Cardiac muscle cell (in vitro differentiated cells and primary cell): ENCODE measurements at places on chromosomes 6 and 20. TPM values are rescaled to one million over a fixed set of nuclear protein-coding genes. Genes with fewer than 3 reads are reported as not detected.

SPTLC3 gene
- total RNA-seq: 2.2 and 2.6 TPM in 2 replicates

DNA sequence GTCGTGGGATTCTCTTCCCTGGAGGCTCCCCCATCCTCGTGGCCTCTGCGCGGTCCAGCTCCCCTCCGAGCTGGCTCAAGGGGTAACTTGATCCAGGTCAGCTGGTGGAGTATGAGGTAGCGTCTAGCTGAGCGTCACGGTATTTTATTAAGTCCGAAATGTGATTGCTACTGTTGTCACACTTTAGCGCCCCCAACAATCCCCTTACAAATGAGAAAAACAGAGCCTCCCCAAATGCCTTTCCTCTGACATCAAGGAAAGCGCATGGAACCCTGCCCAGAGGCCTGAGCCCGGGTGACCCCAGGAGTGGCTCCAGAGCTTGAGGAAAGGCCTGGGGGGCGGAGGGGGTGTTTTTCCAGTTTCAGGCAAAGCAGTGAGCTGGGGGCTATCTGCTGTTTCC, 192.4 kb downstream of the ZMYND8 start:
- no peak for DNase-seq
- no peaks in the 10 kb centered on the region for H3K4me1 ChIP-seq
- H3K27ac ChIP-seq: no peak overlapping the region
- peaks cover 30% of the 10 kb centered on the region for H3K27me3 ChIP-seq
- H3K4me3 ChIP-seq: no peak overlapping the region
- H3K36me3 ChIP-seq: no peaks in the 10 kb centered on the region

GRCh38 chr6:37704923-37705238, 7.2 kb upstream of the MDGA1 start:
- peak overlapping the region; percentile 71 for H3K27ac ChIP-seq
- no peaks in the 10 kb centered on the region for H3K36me3 ChIP-seq
- H3K4me3 ChIP-seq: peak overlapping the region; percentile 32

- H3K4me1 ChIP-seq: no peaks in the 10 kb centered on the region
- no peak overlapping the region for H3K4me3 ChIP-seq
- peak; percentile 98 for DNase-seq
- no peaks in the 10 kb centered on the region for H3K27me3 ChIP-seq
These were observed 120.2 kb upstream of the RNF24 start for GRCh38 chr20:4135385-4136077.
